ENCODE measurements at places on chromosomes 12 and 14.

DNA sequence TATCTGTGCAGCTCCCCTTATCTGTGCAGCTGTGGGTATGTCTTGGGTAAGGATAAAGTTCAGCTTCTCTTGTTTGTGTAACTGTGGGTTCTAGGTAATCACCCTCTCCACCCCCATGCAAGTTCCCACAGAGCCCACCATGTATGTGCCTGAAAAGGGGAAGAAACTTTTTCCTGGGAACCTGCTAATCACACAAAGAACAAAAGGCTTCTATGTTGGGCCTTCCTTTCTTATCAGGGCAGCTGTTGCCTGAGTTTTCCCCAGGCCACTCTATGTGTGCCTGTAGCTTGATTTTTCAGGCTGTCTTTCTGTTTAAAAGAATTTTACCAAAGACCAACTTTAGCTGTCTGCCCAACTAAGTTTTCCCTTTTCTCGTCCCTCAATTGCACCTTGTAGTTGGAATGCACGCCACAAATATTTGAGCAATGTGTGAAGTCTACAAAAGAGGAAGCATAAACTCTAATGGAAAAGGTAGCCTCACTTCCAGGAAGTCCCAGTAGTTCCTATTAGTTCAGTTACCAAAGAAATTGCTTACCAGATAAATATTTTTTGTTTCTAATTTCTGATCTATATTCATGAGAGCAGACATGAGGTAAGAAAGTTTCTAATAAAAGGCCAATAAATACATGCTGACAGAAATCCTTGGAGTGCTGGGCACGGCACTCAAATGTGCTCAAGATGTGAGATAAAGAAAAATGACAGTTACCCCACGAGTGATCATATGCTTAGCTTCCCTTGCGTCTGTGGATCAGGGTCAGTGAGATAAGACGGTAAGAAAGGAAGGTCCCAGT, 2.7 kb upstream of the GALC start:
- DNase-seq, result no peak

DNA sequence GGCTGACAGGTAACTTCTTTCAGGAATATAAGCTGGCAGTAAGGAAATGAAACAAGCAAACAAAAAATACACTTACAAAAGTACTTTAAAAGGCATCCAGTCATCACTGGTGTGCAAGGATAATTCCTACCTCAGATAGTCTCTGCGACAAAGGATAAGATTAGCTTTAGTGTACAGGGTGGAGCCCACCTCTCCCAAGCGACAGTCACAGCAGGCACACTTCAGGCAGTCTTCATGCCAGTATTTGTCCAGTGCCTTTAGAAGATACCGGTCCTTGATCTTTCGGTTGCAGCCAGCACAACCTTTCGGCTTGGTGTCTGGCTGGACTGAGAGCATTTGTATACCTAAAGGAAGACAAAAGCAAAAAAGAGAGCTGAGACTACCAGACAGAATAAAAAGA, 5.4 kb downstream of the LMO3 start:
- DNase-seq, result no peak

GRCh38 chr12:10540776-10541205, 35.1 kb downstream of the EIF2S3B start:
- DNase-seq, result peak; percentile 56

- DNase-seq, result no peak
Observed at GRCh38 chr14:99075061-99075460, 196.9 kb downstream of the BCL11B start.

GRCh38 chr12:106492857-106493256, 89.9 kb upstream of the RFX4 start:
- no peak for DNase-seq

DNA sequence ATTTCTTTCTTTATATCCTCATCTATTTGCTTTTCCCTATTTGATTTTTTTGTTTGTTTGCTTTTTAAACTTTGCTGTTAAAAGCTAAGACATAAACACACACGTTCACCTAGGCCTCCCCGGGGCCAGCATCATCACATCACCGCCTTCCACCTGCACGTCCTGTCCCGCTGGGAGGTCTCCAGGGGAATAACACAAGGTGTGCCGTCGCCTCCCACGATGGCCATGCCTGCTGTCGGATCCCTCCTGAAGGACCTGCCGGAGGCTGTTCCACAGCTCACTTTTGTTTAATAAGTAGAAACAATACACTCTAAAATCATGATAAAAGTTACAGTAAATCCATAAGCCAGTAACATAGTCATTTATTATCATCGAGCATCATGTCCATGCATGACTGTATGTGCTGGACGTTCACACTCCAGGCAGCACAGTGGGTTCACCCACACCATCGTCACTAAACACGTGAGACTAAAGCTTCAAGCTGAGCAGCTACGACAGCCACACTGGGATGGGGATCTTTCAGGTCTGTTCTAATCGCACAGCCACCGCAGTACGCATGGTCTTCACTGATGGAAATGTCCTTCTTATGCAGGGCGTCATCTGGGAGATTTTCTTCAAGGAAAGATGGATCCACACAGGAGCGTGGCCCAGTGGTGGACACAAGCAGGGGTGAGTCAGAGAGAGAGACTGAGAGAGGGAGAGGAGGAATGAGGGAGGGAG, 3.6 kb downstream of the RIMBP2 start:
- no peak for DNase-seq

GRCh38 chr12:11496157-11496851, 100.9 kb upstream of the PRB2 start:
- DNase-seq, result peak; percentile 30

- DNase-seq, result no peak
Observed at GRCh38 chr12:65524666-65525065, 246.2 kb downstream of the MSRB3 start.

GRCh38 chr12:52434081-52434733, at the start of gene KRT75:
TSS of gene KRT75 (minus strand) at chr12:52434371. CDS start at chr12:52434304, 67 bp downstream.
- no peak for DNase-seq

DNA sequence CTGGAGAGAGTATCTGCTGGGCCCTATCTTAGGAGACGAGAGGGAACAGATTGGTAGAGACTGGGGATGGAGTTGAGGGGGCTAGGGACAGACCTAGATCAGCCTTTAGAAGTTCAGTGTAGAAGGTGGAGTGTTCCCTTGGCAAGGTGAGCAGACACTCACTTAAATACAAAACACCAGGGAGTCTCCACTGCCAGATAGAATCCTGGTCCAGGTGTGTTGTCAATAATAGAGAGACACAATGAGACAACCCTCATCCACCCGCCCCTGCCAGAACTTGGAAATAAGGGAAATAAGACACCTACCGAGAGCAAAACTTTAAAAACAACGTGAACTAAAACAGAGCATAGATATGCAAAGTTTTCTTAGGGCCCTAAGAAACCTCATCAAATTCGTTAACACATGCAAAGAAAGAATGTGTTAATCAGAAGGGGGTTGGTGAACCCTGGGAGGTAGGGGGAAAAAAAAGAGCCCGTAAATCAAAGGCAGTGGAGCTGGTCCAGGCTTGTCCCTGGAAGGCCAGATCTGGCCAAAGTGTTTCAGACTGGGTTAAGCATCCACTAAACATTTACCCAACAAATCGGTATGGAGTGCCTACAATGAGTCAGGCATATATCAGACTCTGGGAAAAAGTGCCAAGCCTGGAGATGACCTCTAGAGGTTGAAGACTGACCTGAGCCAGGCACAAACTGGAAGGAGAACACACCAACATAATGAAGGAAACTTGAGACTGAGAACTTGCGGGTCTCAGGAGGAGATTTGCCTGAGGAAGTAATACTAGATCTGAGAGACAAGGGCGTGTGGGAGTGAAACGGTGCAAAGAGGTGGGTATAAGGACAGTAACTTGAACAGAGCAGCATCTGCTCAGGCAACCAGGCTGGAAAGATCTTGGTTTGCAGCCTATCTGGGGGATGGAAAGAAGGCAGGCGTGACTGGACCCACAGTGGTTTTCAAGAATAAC, 37.0 kb upstream of the OTX2 start:
- no peak for DNase-seq

DNA sequence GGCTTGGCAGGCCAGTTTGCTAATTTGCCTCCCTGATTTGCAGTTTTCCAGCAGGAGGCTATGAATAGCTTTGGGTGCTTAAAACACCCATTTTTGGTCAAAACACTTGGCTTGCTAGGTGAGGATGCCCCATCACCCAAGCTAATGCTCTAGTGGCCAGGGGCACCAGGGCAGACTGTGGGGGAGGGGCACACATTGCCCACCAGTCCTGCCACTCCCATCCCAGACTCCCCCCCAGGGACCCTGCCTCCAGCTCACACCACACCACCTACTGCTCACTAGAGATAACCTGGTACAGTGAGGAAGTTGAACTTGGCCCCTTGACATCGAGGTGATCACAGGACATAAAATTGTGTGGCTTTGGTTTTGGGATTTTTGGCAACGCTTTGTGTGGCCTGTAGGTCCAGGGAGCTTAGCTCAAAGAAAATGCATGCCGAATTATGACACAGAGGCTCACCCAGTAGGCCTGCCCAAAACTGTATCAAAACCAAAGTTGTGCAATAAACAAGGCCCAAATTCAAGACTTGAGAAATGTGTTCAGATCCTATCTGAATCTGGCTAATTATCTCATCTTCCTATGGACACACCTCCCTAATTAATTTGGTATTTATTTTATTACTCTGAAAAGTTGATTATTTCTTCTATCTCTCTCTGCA, 4.3 kb downstream of the NUAK1 start:
- no peak for DNase-seq

- no peak for DNase-seq
Observed at GRCh38 chr12:56071648-56072047, 8.3 kb upstream of the ERBB3 start.

- DNase-seq, result peak; percentile 80
Observed at GRCh38 chr12:53344824-53345485, 8.8 kb upstream of the SP7 start.

DNA sequence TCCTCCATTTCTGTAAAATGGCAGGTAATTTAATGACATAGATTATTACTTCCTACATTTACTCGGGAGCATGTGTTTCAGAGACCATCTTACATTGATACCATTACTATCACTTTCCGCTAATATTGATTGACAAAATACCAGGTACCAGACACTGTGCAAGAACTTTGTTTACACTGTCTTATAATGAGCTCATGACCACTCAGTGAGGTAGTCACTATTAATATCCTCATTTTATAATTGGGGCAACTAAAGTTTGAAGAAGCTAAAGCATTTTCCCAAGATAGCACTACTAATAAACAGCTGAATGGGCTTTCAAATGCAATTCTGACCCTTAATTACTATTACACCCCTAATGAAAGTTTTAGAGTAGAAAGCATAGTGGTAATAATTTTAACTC, 734.8 kb downstream of the DIO2 start:
- DNase-seq, result no peak

DNA sequence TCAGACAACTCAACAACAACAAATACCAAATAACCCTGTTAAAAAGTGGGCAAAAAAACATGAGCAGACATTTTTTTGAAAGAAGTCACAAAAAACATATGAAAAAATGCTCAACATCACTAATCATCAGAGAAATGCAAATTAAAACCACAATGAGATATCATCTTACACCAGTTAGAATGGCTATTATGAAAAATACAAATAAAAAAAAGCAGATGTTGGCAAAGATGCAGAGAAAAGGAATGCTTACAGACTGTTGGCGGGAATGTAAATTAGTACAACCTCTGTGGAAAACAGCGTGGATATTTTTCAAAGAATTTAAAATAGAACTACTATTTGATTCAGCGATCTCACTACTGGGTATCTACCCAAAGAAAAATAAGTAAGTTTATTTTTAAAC, 114.0 kb downstream of the SLC38A4 start:
- no peak for DNase-seq

DNA sequence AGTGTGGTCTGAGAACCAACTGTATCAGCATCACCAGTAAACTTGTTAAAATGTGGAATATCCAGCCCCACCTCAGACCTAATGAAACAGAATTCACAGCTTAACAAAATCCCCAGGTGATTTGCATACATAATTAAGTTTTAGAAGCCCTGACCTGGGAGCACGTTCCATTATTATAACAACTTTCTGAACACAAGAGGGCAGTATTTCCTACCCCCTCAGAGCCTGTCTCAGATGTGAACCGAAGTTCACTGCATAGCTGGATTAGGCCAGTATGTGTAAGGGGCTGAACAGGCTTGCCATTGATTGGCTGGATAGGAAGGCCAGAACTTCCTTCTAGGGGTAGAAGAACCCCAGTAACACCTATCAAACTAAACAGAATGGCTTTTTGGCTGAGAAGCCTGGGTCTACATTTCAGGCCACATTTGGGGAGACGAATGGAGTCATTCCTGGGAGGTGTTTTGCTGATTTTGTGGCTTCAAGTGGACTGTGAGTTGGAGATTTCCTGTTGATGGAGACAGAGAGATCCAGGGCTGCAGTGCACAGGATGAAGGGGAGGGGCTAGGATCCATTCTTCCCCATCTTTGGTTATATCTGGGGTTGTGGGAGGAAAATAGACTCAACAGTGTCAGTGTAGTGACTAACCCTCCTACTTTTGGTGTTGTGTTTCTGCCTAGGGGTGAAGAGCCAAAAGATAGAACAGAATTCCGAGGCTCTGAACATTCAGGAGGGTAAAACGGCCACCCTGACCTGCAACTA, 94.7 kb upstream of the OR4E1 start:
- peak; percentile 48 for DNase-seq

GRCh38 chr12:4786795-4787194, 66.6 kb downstream of the GALNT8 start:
- no peak for DNase-seq

DNA sequence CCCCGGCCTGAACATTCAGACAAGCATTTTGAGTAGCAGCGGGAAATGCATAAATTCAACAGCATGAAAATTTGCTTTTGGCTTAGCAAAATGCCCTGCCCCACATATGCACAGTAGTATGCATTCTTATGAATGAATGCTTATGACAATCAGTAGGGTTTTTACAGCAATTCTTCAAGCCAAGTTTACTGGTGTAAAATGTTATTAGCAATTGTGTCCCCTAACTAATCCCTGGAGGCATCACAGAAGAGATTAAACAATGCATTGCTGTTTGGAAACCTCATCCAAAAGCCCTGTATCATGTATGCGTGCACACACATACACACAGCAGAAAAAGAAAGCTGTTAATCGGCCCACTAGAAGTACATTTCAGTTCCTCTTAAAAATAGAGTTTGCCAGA, 406.5 kb downstream of the LRIG3 start:
- no peak for DNase-seq

GRCh38 chr14:20632448-20632830, 9.1 kb downstream of the OR6S1 start:
- no peak for DNase-seq

DNA sequence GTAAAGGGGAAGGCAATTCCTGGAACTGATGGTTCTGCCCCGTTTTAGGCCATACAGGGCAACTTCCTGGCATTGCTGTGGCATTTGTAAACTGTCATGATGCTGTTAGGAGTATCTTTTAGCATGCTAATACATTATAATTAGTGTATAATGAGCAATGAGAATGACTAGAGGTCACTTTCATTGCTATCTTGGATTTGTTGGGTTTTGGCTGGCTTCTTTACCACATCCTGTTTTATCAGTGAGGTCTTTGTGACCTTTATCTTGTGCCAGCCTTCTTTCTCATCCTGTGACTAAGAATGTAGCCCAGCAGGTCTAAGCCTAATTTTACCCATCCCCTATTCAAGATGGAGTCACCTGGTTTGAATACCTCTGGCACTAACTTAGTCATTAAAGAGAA, 51.2 kb downstream of the TESPA1 start:
- DNase-seq, result no peak

GRCh38 chr12:63805704-63806672, 26.3 kb downstream of the RXYLT1 start:
- no peak for DNase-seq

All from OCI-LY7 (cell line).